ENCODE measurements at places on chromosomes 5 and 9.

DNA sequence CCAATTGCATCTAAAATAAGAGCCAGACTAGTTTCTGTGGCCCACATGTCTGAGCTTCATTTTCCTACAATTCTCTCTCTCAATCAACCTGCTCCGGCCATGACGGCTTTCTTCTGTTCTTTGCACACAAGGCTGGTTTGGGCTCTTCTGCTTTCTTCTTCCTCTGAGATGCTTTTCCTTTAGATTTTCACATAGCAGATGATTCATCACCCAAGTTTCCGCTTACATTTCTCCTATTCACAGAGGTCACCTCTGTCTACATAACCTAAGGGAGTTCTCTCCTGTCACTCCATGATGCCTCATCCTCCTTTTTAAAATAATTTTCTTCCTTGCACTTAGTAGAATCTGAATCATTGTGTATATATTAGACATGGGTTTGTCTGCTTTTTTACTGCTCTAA is 334.6 kb upstream of the TUSC1 start:
- no peak for DNase-seq

DNA sequence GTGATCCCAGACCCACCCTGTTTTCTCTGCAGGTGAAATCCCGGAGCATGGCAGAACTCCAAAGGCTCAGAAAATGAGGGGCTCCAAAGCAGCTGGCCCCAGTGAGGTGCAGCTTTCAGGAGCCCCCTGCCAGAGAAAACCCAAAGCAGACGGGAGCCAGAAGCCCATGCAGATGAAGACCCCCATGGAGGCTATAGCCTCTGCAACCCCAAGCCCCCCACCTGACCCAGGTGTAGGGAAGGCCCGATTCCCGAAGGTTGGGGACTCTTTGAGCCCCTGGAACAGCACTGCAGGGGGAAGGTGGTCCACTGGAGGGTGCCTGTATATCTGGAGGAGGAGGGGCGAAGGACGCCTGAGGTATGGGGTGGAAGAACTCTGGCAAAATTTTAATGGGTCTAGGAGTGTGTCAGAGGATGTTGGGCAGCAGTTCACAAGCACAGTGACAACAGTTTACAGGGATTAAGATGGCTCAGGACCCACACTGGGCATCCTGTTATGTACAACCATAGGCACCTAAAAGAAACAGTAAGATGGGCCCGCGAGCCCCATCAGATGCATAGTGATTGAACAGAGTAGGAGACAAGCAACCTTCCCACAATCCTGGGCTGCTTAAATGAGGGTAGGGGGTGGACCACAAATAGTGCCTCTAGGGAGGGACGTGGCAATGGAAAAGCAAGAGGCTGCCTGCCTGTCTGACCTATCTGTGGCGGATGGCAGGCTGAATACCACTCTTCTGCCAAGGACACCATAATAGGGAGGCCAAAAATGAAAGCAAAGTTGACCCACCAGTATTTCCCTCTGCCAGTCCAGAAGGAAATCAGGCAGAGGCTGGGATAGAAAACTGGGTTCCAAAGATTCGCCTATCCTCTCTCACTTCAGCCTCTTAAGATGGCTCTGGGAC is 16.4 kb upstream of the ANXA6 start:
- DNase-seq, result no peak

- DNase-seq, result no peak
These were observed 16.2 kb downstream of the GDF9 start for GRCh38 chr5:132850066-132850465.

GRCh38 chr5:157744051-157745011 is 819 bp downstream of the LSM11 start:
- peak; percentile 51 for DNase-seq

Measured in stimulated activated CD4-positive, alpha-beta T cell treated with anti-CD3 and anti-CD28 coated beads, Interleukin-2, amount 100 ng/mL, for 24 hours (primary cell).